ENCODE measurements at places on chromosomes 1 and 21.

DNA sequence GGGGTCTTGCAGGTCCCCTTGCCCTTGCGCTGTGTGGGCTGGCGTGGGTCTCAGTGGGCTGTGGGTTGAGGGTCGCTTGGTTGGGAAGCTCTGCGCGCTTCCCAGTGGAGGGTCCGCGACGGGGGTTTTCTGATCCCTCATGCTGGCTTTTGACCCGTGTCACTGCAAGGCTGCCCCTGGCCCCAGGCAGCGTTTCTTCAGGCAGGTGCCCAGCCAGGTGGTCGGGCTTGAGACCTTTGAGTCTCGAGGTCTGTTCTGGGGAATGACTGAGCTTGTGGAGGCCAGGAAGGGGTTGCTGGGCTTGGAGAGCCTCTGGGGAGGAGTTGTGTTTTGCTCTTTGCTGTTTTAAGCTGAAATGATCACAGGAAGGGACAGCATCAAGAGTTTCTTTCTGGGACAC lies 5.3 kb downstream of the SKI start:
- DNase-seq, result no peak

- DNase-seq, result no peak
Observed at GRCh38 chr21:39388811-39389155, 39.9 kb upstream of the HMGN1 start.

- no peak for DNase-seq
Observed at GRCh38 chr1:238789916-238790667, 596.3 kb upstream of the CHRM3 start.

DNA sequence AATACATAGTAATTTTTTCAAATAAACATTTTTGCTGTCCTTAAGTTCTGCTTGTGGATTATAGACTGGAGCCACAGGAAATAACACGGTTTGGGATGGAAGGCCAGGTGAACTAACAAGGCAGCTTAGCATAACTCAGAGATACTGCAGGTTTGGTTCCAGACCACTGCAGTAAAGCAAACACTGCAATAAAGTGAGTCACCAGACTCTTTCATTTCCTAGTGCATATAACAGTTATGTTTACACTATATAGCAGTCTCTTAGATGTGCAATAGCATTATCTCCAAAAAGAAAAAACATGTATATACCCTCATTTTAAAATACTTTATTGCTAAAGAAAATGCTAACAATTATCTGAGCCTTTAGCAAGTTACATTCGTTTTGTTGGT lies 22.0 kb downstream of the LRRC42 start:
- DNase-seq, result no peak

DNA sequence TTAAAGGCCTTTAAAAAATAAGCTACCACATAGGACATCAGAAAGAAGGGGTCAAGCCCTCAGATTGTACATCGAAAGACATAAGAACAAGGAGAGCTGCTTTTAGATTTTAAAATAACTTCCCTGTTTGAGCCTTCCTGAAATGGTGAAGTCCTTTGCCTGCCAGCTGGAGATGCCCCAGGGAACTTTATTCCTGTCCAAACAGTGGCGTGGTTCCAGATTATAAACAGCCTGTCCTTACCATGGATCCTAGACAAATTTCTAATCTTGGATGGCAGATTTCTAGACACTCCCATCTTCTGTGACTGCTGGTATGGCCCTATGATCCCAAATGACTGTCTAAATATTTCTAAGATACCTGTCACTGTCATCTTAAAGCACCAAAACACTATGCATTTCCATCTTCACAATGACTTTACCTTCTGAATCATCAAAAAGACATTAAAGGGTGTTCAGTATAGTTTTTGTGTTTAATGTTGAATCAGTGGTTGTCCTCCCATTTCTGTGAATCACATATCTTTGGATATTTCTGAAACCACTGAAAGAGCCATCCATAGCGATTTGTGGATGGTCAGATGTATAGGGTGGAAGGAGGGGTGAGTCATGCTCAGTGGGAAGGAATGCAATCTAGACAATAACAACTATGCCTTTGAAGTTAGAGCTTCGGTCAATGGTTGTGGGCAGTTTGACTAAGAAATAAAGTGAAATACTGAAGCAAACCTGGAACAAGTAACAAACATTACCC lies 23.2 kb downstream of the ILDR2 start:
- DNase-seq, result no peak

DNA sequence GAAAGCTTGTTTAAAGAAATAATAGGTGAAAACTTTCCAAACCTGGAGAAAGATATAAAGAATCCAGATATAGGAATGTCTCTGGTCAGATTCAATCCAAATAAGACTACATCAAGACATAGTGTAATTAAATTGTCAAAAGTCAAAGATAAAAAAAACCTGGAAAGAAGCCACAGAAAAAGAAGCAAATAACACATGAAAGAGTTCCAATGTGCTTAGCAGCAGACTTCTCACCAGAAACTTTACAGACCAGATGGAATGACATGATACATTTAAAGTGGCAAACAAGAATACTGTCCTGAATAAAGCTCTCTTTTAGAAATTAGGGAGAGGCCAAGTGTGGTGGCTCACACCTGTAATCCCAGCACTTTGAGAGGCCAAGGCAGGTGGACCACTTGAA lies 1039.9 kb downstream of the KCNT2 start:
- no peak for DNase-seq

DNA sequence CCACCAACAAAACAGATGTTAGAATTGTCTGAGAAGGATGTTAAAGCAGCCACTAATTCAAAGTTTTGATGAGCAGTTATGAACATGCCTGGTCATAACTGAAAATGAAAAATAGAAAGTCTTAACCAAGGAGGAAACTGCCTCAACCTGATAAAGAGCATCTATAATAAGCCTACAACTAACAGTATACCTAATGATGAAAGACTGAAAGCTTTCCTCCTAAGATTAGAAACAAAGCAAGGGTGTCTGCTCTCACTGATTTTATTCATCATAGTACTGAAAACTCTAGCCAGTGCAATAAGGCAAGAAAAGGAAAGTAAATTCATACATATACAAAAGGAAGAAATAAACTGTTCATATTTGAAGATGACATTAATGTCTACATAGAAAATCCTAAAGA lies 82.0 kb downstream of the KCNK1 start:
- DNase-seq, result no peak

GRCh38 chr1:56877973-56878372 lies 23.4 kb downstream of the C8A start:
- no peak for DNase-seq

- DNase-seq, result no peak
Observed at GRCh38 chr1:34037109-34037508, 127.9 kb downstream of the CSMD2 start.

GRCh38 chr1:89179343-89179742 lies 3.5 kb upstream of the GBP7 start:
- no peak for DNase-seq
